ENCODE measurements at places on chromosomes 1 and 21.

DNA sequence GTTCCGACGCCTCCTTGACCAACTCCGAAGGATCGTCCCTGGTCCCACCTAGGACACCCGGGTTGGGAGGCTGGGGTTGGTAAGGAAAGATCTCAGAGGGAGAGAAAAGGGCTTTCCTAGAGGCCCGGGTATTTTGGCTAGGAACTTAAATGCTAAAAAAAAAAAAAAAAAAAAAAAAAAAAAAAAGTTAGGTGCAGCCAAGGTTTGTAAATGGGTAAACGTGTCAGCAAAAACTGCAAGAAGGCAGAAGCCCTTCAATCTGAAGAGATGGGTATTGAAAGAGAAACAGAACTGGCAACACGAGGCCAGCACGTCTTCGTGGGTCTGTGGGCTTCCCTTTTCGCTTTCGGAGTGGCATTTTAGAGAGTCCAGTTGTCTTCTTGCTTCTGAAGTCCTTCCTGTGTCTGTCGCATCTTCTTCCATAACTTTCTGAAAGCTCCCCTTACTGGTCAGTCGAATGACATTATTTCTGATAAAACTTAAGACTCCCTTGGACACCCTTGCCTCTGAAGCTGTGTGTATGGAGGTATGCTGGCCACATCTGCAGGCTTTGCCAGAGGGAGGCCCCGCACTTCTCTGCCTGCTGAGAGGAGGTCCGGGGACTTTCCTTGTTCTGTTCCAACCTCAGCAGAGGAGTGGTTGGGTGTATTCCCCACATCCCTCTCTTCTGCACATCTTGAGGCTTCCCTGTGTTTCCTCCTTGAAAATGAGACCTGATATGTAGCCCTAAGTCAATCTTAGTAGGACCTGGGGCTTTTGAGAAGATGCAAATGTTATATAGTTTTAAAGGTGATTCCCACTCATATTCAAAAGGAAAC, 745 bp downstream of the RCSD1 start:
- DNase-seq = no peak

DNA sequence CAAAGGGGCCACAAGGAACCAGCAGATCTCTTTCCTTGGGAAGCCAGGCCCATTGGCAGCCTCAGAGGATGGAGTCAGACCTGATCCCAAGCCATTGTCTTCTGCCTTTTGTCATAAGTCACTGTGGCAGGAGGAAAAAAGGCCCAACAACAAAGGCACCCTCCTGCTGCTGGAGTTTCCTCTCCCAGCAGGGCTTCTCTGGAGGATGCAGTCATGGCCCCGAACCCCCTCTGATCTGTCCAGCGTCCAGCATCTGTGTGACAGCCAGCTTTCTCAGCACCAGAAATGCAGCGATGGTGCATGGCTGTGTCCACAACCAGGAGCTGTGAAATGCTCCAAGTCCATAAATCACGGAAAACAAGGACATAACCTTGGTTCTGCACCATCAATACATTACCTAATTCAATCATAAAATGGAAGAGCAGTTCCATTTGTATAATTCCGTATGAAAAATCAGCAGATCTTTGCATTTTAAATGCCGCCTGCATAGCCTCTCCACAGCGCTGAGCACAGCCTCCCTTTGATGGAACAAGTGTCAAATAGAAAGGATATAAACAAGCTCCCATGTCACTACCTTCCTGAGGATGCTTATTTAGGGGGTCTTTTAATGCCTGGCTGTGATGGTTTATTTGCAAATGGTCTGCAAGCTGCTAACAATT, 30.6 kb downstream of the AJAP1 start:
- no peak for DNase-seq

GRCh38 chr1:57041901-57042300, 76.1 kb upstream of the C8B start:
- DNase-seq = no peak

GRCh38 chr1:169427081-169427641, at the start of gene CCDC181:
Gene CCDC181, minus strand, starts transcription at chr1:169427474. Its CDS starts 2,547 bp downstream, at chr1:169424927.
- no peak for DNase-seq

GRCh38 chr1:211968200-211968834, 67.0 kb downstream of the INTS7 start:
- no peak for DNase-seq

DNA sequence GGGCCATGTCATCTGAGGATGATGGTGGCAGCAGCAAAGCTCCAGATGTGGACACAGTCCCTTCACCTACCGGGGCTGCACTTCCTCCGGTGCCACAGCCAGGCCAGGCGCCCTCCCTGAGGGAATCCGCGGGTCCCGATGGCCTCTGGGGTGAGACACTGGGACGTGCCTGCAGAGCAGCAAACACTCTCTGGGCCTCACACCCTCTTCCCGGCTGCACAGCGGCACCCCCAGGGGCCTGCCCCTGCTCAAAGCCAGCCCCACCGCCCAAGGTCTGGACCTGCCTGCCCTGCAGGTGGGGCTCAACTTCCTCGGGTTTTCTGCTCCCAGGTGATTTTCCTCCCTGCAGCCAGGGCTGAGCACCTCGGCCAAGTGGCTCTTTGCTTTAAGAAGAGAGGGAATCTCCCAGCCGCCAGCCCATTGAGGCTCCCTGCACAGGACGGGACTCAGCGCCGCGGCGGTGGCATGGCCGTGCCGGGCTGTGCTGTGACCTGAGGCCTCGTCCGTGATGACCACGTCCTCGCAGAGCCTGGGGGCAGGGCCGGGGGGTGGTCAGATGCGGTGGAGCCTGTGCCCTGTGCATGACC, 21.3 kb upstream of the COL18A1 start:
- DNase-seq = no peak

DNA sequence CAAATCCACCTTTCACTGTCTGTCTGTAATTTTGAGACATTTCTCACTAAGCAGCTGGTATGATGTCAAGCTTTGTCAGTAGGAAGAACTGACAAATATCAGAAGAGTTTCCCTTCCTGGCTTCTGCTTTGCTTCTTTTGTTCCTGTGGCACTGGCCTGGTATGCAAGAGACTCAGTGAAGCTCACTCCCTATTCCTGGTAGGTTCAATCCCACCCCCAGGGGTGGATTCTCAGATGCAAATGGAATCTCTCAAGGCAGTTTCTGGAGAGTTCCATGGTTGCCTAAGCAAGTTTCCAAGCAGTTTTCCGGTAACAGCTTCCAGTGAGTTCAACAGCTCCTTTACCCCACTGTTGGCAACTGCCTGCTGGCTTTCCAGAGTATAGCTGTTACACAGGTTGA, 683.4 kb downstream of the PTPRC start:
- DNase-seq = no peak

- no peak for DNase-seq
Observed at GRCh38 chr1:74271503-74271902, 36.3 kb downstream of the TNNI3K start.

- no peak for DNase-seq
Observed at GRCh38 chr21:17512253-17513213, at the start of gene CXADR. Gene CXADR, plus strand, starts transcription at chr21:17513043. Its CDS starts 87 bp downstream, at chr21:17513130.

DNA sequence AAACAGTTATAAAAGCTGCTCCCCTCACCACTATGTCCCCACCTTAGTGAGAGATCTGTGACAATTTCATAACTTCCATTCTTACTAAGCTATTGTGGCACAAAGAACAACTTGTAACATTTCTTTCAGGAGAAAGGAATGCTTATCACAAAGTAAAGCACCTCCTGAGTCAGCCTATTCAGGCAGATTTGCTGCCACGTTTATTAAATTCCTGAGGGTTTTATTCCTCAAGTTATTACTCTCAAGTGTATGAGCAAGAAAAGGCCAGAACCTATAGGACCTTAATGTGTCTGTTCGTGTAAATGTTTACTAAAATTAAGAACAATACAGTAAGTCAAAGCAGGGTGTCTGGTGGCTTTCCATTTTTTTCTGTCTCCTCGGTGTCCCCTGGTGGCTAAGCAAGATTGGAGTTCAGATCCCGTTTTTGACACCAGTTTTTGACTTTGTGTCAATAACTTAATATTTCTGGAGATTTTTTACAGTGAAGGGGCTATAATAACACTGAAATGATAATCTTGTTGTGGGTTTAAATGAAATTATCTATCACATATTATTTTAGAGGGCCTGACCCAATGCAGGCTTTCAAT, 1539.6 kb downstream of the BRINP3 start:
- no peak for DNase-seq

GRCh38 chr1:155889566-155889965, 21.6 kb downstream of the RIT1 start:
- no peak for DNase-seq

- no peak for DNase-seq
Observed at GRCh38 chr1:15731735-15732685, 4.0 kb upstream of the SLC25A34 start.

DNA sequence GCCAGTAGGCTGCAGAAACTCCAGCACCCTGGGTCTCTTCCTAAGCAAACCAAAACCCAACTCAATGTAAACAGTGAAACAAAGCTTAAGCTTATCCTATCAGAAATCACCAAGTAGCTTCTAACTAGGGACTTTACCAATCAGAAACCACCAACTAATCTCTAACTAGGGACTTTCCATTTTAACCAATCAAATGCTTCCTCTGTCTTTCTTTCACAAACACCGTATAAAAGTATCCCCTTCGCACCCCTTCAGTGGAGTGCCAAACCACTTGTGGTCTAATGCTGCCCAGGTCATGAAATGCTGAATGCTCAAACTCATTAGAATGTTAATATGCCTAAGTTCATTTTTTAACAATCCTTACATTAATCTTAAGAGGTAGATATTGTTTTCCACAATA, 250.5 kb upstream of the DUSP10 start:
- DNase-seq = no peak

DNA sequence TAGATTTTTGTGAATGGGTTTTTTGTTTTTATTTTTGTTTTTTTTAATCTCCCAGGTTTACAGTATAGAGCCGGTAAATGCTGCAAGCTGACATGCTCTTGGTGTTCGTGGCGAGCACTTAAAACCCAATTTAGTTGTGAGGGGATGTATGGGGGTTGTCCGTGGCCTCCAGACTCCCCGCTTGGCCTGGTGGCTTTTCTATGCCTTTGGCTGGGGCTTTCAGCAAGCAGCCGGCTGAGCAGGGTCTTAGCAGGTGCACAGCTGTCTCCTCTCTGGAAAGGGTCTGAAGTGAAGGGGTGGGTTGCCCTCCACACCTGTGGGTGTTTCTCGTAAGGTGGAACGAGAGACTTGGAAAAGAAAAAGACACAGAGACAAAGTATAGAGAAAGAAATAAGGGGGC, 31.0 kb upstream of the EFHD2 start:
- DNase-seq = no peak
